CD8-positive, alpha-beta memory T cell (primary cell): ENCODE measurements at places on chromosomes 12 and 14.

DNA sequence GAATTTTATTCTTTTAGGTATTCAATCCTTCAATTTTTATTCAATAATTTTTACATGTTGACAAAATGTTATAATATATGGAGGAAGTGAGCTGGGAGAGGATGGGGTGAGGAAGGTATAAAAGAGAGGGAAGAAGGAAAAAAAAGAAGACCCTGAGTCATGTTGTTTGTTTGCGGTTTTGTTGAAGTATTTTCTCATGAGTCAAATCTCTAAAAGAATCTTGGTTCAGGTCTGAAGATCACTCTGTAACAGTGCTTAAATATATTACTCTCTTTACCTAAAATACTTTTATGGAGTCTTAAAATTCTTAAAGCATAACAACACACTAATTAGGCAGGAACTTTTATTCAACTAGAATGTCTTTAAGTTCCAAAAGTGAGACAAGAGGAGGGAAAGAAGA is 489.6 kb upstream of the GARIN6 start:
- no peak overlapping the region for H3K4me3 ChIP-seq
- no peak for DNase-seq
- no peaks in the 10 kb centered on the region for H3K4me1 ChIP-seq
- H3K27ac ChIP-seq: no peak overlapping the region

GRCh38 chr12:108571609-108572165 is 9.3 kb downstream of the ISCU start:
- no peaks in the 10 kb centered on the region for H3K27me3 ChIP-seq
- DNase-seq: no peak
- H3K36me3 ChIP-seq: peaks cover 20% of the 10 kb centered on the region

DNA sequence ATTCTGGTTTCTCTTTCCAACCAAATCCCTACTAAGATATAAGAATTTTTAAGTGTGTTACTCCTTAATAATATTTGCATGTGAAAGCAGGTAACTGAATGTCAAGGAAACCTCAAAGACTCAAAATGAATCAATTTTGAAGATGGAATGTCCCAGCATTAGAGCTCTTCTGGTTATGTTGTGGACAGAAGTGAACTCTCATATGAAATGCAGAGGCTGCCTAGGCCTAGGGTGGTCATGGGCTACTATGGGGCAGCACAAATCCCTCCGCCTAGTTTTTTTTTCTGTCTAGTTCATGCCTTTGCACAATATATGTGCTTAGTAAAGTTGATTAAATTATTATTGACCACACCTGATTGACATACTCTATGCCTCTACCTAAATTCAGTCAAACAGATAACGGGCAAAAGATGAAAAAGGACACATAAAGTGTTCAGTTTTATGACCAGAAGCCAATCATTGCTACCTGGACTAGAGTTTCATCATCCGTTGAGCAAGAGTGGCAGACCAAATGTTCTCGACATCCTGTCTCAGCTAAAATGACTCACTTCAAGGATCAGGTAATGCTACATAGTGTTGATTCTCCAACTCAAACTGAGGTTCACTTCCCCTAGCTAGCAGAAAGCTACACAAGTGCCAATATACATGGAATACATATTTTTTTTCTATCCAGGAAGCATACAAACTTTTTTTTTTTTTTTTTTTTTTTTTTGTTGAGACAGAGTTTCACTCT is 1211.4 kb downstream of the VRK1 start:
- H3K4me1 ChIP-seq: peaks cover 9% of the 10 kb centered on the region
- H3K4me3 ChIP-seq: no peak overlapping the region
- H3K36me3 ChIP-seq: no peaks in the 10 kb centered on the region
- no peak overlapping the region for H3K27ac ChIP-seq
- DNase-seq: no peak
- H3K27me3 ChIP-seq: no peaks in the 10 kb centered on the region

DNA sequence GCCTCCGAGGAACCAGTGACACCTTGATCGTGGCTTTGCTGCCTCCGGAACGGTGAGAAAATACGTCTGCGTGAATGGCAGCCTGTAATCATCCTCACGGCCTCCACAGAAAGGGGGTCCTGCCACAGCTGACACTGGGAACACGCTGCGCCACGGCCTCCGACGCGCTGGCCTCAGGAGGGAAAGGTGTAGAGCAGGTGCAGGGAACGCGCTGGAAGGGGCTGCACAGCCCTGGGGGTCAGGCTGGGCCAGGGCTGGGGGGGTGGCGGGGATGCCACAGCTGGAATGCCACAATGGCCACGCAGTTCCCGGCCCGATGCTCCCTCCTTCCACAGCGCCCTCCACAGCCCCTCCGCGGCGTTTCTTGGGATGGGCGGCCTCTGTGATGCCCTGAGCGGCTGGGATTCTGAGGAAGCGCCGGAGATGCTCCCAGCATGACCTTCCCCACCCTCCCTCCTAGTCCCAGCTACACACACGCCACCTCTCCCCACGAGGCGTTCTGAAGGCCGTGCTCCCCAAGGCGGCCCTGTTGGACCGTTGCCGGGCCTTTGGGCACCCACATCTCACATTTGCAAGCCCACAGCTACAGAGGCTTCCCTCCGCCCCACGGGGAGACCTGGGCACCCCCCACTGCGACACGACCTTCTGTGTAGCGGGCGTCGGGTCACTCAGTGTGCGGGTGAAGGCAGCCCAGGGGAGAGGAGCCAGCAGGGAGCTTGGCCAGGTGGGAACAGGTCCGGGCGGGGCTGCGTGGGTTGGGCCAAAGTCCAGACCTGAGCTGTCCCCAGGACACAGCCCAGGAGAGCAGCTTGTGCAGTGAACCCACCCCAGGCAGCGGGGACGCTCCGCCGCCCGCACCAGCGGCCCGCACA is 31.8 kb upstream of the GALNT9 start:
- H3K27ac ChIP-seq: no peak overlapping the region
- DNase-seq: no peak
- no peaks in the 10 kb centered on the region for H3K36me3 ChIP-seq
- H3K4me3 ChIP-seq: no peak overlapping the region

GRCh38 chr14:100108042-100108825 is 43.0 kb downstream of the EVL start:
- peak overlapping the region; percentile 10 for H3K27ac ChIP-seq
- H3K36me3 ChIP-seq: peaks cover 70% of the 10 kb centered on the region
- no peaks in the 10 kb centered on the region for H3K27me3 ChIP-seq
- no peak overlapping the region for H3K4me3 ChIP-seq

- no peaks in the 10 kb centered on the region for H3K36me3 ChIP-seq
- no peaks in the 10 kb centered on the region for H3K27me3 ChIP-seq
- H3K27ac ChIP-seq: no peak overlapping the region
- DNase-seq: no peak
- H3K4me3 ChIP-seq: no peak overlapping the region
- no peaks in the 10 kb centered on the region for H3K4me1 ChIP-seq
Measured at GRCh38 chr14:76595266-76595665, 166.0 kb upstream of the VASH1 start.
